ENCODE measurements at places on chromosomes 1 and 21. TPM values are rescaled to one million over a fixed set of nuclear protein-coding genes. Genes with fewer than 3 reads are reported as not detected.

GRCh38 chr1:113433184-113433583 lies 42.9 kb downstream of the MAGI3 start:
- peaks cover 2% of the 10 kb centered on the region for H3K4me1 ChIP-seq
- H3K27me3 ChIP-seq = no peaks in the 10 kb centered on the region
- H3K36me3 ChIP-seq = no peaks in the 10 kb centered on the region
- no peak overlapping the region for H3K4me3 ChIP-seq
- DNase-seq = no peak

Gene CTSK
- 53.6 TPM for total RNA-seq

Gene TMEM51
- total RNA-seq = 0.81 TPM

GRCh38 chr1:209319549-209319948 lies 264.0 kb upstream of the CAMK1G start:
- no peak overlapping the region for H3K4me3 ChIP-seq
- H3K36me3 ChIP-seq = no peaks in the 10 kb centered on the region
- no peak for DNase-seq

GRCh38 chr21:42349420-42350317 lies 1.1 kb downstream of the TFF2 start:
- peak; percentile 73 for DNase-seq
- no peak overlapping the region for H3K27ac ChIP-seq
- no peaks in the 10 kb centered on the region for H3K4me1 ChIP-seq
- H3K36me3 ChIP-seq = peaks cover 1% of the 10 kb centered on the region
- peaks cover 8% of the 10 kb centered on the region for H3K27me3 ChIP-seq
- no peak overlapping the region for H3K4me3 ChIP-seq

GRCh38 chr21:40639616-40640194 lies 207.3 kb downstream of the DSCAM start:
- no peak overlapping the region for H3K4me3 ChIP-seq
- no peaks in the 10 kb centered on the region for H3K27me3 ChIP-seq
- H3K27ac ChIP-seq = no peak overlapping the region
- DNase-seq = no peak
- no peaks in the 10 kb centered on the region for H3K36me3 ChIP-seq
- H3K4me1 ChIP-seq = no peaks in the 10 kb centered on the region

- H3K4me1 ChIP-seq = no peaks in the 10 kb centered on the region
- no peak overlapping the region for H3K4me3 ChIP-seq
- H3K36me3 ChIP-seq = peaks cover 21% of the 10 kb centered on the region
- no peak for DNase-seq
These were observed 22.7 kb downstream of the ZBTB8OS start for GRCh38 chr1:32627596-32628162.

DNA sequence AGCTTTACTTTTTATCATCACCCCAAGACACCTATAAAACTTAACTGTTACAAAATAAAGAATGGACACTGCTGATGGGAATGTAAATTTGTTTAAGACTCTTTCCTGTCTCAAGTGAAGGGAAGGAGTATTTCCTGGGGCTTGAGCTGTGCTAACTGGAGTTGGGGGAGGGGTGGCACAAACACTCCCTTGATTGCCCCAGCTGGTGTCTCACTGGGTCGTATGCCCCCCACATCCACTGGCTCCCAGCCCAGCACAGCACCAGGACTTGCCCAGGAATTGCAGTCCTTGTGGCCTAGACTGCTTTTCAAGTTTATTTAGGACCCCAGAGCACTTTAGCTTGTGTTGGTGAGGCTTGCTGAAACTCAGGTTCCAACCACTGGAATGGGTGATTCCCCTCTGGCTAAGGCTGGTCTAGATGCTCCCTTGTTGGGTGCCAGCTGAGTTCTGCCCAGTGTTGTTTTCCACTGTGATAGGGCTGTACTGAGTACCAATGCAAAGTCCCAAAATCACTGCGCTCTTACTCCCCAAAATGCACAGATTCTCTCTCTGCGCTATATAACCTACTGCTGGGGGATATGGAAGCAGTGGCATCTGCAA lies 49.1 kb upstream of the DR1 start:
- H3K36me3 ChIP-seq = peaks cover 10% of the 10 kb centered on the region
- no peaks in the 10 kb centered on the region for H3K27me3 ChIP-seq
- DNase-seq = no peak
- no peaks in the 10 kb centered on the region for H3K4me1 ChIP-seq

DNA sequence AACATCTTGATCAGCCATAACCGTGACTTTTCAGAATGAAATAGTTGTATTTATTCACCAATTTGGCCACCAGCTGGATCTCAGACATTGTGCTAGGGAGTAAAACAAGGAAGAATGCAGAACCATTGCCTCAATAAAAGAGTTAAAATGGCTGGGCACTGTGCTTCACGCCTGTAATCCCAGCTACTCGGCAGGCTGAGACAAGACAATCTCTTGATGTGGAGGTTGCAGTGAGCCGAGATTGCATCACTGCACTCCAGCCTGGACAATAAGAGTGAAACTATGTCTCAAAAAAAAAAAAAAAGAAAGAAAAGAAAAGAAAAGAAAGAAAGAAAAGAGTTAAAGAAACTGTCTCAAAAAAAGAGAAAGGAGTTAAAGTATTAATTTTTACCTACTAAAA lies 199.5 kb downstream of the TPR start:
- peaks cover 44% of the 10 kb centered on the region for H3K36me3 ChIP-seq
- no peak for DNase-seq
- peaks cover 17% of the 10 kb centered on the region for H3K4me1 ChIP-seq
- no peak overlapping the region for H3K4me3 ChIP-seq

Gene RXFP4
- total RNA-seq = not detected

DNA sequence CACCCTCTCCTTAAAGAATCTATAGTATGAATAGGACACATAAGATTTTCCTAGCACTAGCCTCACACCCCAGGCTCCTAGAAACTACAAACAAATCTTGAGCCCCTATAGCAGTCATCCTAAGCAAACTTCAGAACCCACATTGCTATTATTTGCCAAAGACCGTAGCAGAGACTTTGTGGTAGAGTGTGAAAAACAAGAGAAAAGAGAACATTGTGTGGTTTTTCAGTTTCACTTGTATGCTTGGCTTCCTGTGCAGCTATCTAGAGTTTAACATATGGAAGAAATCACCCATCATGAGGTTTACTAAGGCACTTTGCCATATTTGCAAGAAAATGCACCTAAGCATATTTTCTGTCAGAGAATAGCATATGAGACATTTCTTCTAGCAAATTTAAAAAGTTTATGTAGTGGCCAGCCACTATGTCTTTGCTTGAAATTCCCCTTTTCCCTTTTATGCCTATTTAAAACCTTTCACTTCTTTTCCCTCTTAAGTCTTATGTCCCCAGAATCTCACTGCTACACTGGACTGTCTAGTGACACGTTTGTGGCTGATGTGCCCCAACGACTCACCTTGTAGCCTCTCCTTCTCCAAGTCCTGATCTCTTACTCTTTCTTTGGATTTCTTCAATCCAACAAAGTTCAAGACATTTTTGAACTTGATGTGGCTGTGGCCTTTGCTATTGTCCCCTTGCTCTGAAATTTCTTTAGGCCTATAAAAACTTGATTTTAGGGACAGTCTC lies 25.6 kb downstream of the CCDC190 start:
- H3K27me3 ChIP-seq = peaks cover 3% of the 10 kb centered on the region
- no peak overlapping the region for H3K4me3 ChIP-seq
- peak overlapping the region; percentile 39 for H3K27ac ChIP-seq

GRCh38 chr1:65949230-65949626 lies 156.5 kb downstream of the PDE4B start:
- DNase-seq = no peak
- H3K36me3 ChIP-seq = no peaks in the 10 kb centered on the region
- H3K4me1 ChIP-seq = peaks cover 2% of the 10 kb centered on the region

DNA sequence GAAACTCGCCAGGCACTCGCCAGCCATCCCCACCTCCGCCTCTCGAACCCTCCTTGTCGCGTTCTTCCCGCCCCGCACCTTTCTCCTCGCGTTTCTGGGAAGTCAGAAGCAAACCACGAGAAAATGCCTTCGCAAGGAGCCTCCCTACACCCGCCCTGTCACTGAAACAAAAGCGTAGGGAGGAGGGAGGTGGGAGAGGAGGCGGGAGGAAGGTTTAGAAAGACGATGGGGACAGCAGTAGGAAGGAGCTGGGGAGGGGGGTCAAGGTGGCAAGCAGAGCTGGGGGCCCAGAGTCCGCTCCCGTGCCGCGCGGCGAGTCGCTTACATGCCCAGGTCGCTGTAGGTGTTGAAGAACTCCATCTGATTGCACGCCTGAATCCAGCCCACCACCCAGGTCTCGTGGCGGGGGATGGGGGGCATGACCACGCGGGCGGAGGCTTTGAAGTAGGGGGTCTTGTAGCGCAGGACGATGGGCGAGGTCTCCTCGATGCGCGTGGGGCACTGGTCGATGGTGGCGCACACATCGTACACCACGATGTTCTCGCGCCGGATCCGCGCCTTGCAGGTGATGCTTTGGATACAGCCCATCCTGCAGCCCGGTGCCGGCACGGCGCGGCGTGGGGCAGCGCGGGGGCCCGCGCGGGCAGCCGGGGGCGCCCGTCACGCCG lies 1.0 kb downstream of the FAM78B start:
- peaks cover 51% of the 10 kb centered on the region for H3K27me3 ChIP-seq
- peaks cover 12% of the 10 kb centered on the region for H3K4me1 ChIP-seq
- peak overlapping the region; percentile 68 for H3K4me3 ChIP-seq
- DNase-seq = no peak

Gene CRNN
- not detected for total RNA-seq

GRCh38 chr1:186618401-186619170 lies 61.6 kb downstream of the PTGS2 start:
- no peaks in the 10 kb centered on the region for H3K36me3 ChIP-seq
- H3K4me1 ChIP-seq = no peaks in the 10 kb centered on the region
- H3K27me3 ChIP-seq = no peaks in the 10 kb centered on the region
- DNase-seq = no peak

DNA sequence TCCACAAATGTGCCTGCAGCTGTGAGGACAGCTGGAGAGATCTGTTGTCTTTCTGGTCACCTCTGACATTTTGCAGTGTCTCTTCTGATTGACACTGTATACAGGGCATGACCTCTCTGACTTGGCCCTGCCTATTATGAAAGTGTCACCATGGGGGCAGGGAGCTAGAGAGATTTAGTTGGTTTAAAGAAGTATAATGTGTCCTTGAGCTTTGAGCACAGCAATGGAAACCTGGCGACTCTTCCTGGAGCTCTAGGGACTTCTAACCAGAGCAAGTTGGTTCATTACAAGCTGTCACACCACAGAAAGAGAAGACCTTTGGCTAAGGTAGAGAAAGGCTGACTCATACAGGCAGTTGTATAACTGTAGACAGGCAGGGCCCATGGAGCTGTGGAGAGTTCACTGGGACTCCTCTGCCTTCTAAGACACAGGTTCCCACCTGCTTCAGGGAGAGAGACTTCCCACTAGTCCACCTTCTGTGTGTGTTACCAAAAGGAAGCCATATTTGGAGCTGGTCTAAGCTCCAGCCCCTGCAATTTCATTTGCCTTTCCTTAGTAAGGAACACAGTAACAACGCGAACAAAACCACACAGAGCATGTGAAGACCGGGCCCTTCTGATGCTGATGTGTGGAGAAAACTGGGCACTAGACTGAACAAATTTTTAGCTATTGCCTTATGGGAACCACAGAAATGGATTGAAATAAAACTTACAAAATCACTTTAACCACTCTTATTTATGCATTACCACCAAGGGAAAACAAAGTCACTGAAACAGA lies 90.5 kb upstream of the ADAR start:
- H3K27ac ChIP-seq = no peak overlapping the region
- no peak for DNase-seq
- H3K4me1 ChIP-seq = no peaks in the 10 kb centered on the region

DNA sequence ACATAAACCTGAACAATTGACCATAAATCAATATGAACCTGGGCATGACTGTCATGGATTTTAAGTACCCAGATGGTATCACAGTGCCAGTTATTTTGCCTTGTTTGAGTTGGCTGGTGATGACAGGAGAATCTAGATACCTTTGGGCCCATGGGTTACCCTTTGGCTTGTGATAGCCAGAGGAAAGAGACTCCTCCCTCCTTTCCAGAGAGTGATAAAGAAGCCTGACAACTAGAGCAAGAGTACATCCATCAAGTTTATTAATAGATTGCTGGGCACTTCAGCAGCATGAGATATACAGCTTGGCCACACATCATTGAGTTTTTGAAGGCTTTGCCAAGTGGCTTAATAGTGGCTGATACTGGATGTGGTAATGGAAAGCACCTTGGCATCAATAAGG lies 6.6 kb upstream of the FMO3 start:
- peaks cover 3% of the 10 kb centered on the region for H3K27me3 ChIP-seq
- H3K36me3 ChIP-seq = no peaks in the 10 kb centered on the region
- DNase-seq = no peak
- H3K27ac ChIP-seq = no peak overlapping the region
- H3K4me1 ChIP-seq = peaks cover 16% of the 10 kb centered on the region

Gene LPAR3
- total RNA-seq = not detected

Gene GABRD
- not detected for total RNA-seq

Gene LCE3D
- not detected for total RNA-seq

- H3K4me3 ChIP-seq = no peak overlapping the region
- H3K27ac ChIP-seq = no peak overlapping the region
- peaks cover 15% of the 10 kb centered on the region for H3K27me3 ChIP-seq
- no peaks in the 10 kb centered on the region for H3K4me1 ChIP-seq
These were observed 25.9 kb downstream of the RUNX3 start for GRCh38 chr1:24903955-24904730.

Gene CR1L
- not detected for total RNA-seq

DNA sequence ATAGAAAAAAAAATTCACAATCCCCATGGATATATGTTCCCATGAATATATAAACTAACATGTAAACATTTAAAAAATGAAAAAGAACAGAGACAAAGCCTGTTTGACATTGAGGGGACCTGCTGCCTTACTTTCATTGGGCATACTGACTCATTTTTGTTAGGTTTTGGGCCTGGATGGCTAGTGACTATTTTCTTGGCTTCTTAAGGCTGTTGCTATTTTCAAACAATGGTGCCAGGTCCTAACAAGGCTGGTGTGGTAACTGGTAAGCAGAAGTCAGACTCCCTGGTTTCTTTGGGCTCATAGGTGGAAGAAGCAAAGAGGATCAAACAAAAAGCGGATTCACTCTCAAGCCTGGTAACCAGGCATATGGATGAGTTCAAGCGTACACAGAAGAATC lies 51.0 kb downstream of the LAMC2 start:
- no peak for DNase-seq
- H3K27ac ChIP-seq = no peak overlapping the region
- H3K4me3 ChIP-seq = no peak overlapping the region
- no peaks in the 10 kb centered on the region for H3K27me3 ChIP-seq
- H3K36me3 ChIP-seq = no peaks in the 10 kb centered on the region

DNA sequence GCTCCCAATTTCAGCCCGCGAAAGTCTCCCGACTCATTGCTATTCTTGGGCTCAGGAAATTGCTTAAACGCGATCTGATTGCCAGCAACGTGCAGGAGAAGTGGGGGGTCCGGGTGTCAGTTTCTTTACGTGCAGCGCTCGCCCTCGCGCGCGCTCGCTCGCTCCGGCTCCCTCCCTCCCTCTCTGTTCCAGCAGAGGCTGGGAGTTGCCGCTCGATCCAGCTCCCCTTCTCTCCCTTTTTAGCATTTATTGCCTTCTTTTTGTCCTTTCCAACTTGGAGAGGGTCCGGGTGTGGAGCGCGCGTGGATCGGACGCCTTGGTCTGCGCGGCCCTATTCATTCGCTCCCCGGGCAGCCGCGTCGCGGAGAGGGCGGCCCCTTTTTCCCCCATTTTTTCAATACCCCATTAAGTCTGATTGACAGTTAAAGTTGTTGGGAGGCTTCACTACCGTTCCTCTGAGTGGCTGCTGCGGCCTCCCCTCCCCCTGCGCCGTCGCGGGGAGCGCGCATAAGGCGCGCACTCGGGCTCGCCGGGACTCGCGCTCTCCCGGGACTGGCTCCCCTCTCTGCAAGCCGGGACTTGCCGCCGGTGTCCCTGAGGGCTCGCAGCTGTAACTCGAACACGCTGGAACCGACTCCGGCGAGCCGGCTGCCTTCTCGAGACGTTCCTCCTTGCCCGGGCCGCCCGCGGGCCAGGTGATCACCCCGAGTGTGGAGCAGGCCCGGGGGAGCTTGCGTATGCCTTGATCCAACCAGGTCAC lies at the start of gene DHRS3:
Gene DHRS3 (minus strand): TSS at position 310 of the 760 bp plus-strand sequence. CDS start 862 bp downstream, outside the sequence.
- H3K4me3 ChIP-seq = peak within 1 kb of the TSS; percentile 88
- peaks cover 75% of the 10 kb centered on the region for H3K4me1 ChIP-seq
- no peaks in the 10 kb centered on the region for H3K27me3 ChIP-seq
- DNase-seq = no peak

Measured in osteocyte (in vitro differentiated cells).